Hindlimb muscle (tissue), 1 donor: ENCODE measurements at places on chromosomes 12 and 14. TPM values are rescaled to one million over a fixed set of nuclear protein-coding genes. Genes with fewer than 3 reads are reported as not detected.

DNA sequence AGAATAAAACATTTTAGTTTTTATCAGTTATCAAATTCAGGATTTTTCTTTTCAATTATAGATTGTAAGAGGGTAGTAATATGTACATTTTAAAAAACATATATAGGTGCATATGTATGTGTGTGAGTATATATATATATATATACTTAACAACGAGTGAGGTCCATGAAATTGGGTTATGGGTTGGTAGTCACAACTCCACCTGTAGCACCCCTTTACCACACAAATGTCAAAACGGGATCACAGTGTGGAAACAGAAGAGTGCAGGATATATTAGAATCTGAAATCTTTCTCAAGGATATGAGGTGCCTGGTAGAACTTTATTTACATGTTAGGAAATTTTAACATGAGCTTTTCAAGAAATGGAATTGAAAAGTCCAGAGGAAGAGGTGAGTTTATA is 31.3 kb downstream of the MIA2 start:
- peak; percentile 31 for DNase-seq

- no peak for DNase-seq
These were observed 777 bp downstream of the ASCL1 start for GRCh38 chr12:102958073-102958829.

AVPR1A gene
- polyA plus RNA-seq, result 7.6 TPM

DNA sequence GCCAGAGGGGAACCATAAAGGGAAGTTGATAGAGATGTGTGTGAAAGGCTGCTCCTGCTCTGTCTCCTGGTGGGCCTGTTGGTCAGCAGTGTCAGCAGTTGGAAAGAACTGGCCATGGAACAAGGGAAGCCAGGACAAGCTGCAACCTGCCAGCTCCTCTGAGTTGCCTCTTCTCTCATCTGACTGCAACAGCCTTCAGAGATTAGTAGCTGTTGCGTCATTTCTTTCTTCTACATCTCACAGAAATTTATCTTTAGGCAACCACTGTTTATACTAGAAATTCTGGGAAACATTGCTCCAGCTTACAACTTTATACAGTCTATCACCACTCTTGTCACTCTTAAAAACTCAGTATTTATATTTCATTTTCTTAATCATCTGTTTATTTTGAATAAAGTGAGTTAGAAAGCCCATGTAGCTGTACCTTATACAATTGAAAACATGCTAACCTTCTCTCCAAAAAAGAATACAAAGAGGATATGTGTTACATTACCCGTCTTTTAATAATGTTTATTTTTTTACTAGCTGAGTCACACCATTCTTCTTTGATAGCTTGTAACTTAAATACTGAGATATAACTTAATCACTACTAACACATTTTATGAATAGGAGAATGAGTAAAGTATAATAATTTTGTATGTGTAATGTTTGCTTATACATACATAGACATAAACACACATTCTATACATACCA is 224.2 kb downstream of the LRFN5 start:
- DNase-seq, result no peak
